ENCODE measurements at places on chromosomes 7 and 10.

GRCh38 chr7:155380976-155381851 lies 76.7 kb upstream of the EN2 start:
- DNase-seq = no peak

GRCh38 chr10:81200801-81201200 lies 663.1 kb downstream of the SH2D4B start:
- no peak for DNase-seq

GRCh38 chr7:70156057-70156456 lies 557.8 kb downstream of the AUTS2 start:
- no peak for DNase-seq

- no peak for DNase-seq
These were observed 30.9 kb downstream of the DNA2 start for GRCh38 chr10:68440898-68441297.

- no peak for DNase-seq
These were observed 36.0 kb upstream of the NPFFR1 start for GRCh38 chr10:70319824-70320223.

DNA sequence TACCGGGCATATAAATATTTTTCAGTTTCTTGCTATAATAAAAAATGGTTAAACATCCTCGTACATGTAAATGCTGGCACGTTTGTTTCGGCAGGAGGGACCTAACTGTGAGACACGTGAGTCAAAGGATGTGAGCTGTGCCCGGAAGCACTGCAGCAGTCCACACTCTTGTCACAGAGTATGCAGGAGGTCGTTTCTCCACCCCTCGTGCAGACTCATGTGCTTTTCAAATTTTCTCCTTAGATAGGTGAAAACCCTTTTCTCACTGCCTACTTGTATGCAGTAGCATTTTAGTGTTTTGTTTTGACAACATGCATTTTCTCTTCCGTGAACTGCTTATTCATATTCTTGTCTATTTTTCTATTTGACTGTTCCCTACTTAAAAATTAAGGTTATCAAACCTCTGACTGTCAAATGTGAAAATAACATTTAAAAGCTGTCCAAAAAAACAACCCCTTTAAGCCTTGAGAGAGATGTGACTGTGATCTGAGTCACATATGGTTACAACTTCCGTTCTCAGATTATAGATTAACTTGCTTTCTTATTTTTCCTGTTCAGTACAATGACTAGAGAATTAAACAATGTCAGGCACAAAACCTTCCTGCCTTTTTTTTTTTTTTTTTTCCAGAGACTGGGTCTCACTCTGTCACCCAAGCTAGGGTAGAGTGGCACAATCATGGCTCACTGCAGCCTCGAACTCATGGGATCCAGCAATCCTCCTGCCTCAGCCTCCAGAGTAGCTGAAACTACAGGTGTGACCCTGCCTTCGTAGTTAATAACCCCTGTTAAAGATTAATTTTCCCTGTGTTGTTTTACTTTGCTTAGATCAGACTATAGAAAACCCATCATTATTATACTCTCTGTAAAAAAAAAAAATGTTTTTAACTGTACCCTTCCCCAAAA lies 45.1 kb downstream of the DPY19L1 start:
- DNase-seq = no peak

DNA sequence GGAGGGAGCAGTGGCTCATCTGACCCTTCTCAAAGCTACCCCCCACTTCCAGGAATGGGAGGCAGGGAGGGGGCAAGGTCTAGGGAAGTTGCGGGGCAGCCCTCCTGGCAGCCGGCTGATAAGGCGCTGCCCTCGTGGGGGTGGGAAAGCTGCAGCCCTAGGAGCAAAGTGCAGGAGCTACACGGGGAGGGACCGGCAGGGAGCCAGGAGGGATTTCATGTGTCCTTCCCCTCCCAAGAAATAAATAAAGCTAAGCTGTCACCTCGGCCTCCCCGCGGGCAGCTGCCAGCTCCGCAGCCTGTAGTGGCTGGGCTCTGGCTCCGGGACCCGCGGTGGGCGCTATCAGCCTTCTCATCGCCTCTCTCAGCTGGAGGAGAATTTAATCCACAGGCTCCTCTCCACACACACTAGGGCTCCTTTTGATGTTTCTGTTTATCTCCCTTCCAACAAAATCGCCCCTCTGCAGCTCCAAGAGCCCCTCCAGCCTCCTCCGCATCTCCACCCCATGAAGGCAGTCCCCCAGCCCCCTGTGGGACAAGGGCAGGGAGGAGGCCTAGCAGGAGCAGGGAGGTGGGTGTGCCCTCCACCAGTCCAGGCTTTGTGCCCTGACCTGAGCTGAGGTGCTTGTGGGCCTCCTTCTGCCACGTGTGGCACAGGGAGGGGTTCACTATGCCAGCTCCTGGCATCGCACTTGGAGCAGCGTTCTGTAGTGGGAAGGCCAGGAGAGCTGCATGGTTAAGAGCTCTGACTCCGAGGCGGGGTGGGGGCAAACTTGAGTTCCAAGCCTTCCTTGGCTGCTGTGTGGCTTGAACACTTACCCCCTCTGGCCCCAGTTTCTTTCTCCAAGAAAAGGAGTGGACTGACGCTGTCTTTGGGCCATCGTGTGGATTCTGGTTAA lies 80.5 kb downstream of the C10orf105 start:
- no peak for DNase-seq

DNA sequence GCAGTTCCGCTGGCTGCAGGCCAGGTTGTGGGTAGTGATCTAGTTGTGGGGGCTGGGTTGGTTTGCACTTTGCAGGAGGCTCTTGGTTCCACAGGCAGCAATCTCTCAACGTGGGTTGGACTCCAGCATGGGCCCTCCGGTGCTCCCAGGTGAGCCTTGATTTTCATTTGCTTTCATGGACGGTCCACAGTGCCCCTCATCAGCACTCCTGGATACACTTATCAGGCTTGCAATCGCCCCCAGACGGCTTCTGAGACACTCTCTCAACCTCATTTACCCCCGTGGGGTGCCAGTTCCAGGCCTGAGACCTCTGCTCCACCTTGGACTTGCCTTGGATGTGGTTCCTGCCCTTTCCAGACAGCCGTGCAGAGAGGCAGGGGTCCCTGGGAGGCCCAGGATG lies 31.3 kb upstream of the ZNF273 start:
- no peak for DNase-seq

DNA sequence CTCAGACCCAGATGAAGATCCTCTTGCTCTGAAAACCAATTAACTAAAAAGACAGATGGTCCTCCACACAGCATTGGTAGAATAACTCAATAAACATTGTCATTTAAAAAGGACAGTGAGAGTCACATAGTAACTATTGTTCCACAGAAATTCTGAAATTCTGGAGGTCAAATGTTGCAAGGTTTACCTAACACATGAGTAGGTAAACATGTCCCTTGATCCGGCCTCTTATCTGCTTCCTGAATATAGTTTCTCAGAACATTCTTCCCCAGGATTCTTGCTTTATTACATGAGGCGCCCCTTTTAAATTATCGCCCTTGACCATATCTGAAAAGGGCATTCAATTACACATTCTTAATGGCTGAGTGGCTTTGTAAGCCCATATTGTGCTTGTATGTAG lies 270.7 kb downstream of the SEMA3D start:
- DNase-seq = no peak

DNA sequence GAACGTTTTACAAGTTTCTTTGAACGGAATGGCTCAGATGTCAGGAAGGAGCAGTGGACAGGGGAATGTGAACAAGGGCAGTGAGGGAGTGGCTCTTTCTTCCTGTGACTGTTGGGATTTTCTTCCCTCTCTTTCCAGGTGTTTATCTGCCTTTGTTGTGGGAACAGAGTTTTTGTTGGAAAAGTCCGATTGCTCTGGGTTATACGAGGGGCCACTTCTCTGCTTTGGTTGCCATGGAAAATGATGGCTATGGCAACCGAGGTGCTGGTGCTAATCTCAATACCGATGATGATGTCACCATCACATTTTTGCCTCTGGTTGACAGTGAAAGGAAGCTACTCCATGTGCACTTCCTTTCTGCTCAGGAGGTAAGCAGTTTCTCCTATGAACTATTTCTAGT lies 41.4 kb downstream of the ZRANB1 start:
- DNase-seq = no peak

GRCh38 chr7:24978843-24979469 lies 1.0 kb downstream of the OSBPL3 start:
- no peak for DNase-seq

GRCh38 chr7:30971840-30972563 lies 8.2 kb downstream of the GHRHR start:
- no peak for DNase-seq

- DNase-seq = peak; percentile 63
These were observed 116.1 kb downstream of the PARD3 start for GRCh38 chr10:34698979-34699378.

DNA sequence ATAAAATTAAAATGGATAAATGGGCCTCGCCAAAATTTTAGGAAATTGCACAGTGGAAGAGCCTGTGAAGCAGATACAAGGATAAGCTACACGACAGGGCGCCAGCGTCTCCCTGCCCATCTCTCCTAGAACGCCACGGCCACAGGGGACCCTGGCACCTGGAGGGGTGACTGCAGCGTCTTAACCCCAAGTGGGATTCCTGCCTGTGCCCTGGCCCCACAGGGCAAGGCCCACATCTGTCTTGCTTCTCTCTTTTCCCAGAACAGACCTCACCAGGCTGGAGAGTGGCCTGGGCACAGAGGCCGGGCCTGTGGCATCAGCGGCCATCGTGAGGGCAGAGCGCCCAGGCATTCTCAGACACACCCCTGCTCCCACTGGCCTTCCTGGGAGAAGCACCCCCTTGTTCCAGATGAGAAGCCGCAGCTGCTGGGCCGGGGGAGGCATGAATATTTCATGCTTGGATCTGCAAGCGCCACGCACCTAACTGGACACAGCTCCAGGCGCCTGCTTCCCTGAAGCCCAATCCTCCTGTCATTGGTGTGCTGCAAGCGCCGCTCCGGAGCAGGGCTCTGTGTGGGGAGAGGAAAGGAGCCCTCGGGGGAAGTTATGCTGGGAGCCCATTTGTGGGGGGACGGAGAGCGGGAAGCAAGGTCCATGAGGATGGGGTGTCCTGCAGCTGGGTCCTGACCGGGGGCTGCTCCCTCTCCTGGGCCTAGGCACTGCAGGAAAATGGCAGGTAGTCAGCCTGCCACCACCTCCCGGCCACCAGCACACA lies 153.5 kb downstream of the ELFN1 start:
- DNase-seq = no peak

DNA sequence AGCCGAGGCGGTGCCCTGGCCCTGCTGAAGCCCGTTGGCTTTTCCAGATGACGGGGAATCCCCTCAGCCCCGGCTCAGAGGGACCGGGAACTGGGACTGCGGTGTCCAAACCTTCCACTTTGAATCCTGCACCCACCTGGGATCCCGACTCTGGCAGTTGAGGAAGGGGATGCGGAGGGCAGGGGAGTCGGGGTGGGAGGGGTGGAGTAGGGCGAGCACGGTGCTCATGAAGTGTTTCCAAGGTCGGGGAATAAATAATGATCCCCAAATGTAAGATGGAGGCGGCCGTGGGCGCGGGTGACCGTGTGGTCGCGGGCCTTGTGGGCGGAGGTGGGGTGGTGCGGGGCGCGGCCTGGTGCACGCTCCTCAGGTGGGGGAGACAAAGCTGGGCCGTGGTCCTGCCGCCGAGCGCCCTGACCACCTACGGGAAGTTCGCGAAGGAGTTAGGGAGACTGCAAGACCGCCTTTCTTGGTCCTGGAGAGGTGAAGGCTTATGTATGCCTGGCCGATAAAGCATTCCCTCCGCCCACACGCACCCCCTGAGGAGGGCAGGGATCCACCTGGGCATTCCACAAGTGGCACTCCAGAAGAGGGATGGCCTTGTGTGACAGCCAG lies 1.4 kb downstream of the MTURN start:
- DNase-seq = no peak

- no peak for DNase-seq
These were observed 2.9 kb downstream of the MNX1 start for GRCh38 chr7:157007470-157008066.

DNA sequence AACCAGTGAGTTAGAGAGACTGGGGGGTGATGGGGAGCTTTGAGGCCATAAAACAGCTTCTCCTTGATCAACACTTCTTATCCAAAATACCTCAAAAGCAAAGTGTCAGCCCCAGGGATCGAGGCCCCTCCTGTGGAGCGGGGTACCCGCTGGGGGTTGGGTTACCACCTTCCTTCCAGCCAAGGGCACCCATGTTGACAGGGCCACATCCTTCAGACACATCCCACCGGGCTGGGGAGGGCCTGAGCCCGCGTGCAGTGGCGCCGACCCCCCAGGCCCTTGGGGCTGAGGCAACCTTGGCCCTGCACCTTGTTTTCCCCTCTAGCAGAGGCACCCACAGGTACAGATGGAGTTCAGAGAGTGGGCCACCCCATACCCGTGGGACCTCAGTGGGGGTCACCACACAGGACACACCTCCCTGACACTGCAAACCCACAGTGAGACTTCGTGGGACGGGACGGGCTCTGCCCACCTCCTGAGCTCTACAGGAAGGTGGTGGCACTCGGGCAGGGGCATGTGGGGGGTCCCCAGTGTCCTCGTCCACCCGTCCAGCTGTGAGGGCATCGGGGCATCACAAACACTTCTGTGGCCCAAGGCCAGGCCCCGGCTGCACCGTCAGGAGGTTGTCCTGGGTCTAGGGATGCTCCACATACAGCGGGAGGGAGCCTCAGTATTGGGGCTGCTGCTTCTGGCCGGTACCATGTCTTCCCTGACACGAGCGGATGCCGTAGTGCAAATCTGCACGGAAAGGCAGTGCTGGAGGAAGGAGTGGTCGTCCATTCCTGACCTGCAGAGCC lies 10.7 kb downstream of the DPYSL4 start:
- no peak for DNase-seq

GRCh38 chr10:104274762-104275721 lies 6.1 kb downstream of the GSTO2 start:
- peak; percentile 80 for DNase-seq

DNA sequence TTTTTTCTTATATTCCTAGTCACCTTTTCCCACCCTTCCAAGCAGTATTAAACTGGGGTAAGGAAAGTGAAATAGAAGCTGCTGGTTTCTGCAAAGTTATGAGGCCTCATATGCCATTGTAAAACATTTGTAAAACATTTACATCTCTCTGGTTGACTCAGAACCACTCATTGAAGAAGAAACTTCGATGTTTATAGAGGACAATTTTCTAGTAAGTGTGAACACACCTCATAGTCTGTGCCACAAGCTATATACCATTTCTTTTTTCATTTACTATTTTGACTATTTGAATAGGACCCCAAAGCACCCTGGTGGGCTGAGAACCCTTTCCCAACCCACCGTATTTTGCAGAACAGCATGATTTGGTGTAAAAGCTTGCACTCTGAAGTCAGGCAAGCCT lies 12.9 kb upstream of the ITGB1 start:
- no peak for DNase-seq

GRCh38 chr10:124693801-124694416 lies 50.3 kb downstream of the FAM53B start:
- DNase-seq = no peak

GRCh38 chr10:60086421-60086820 lies 180.1 kb upstream of the CCDC6 start:
- DNase-seq = no peak

GRCh38 chr7:20079080-20079479 lies 138.1 kb downstream of the MACC1 start:
- DNase-seq = no peak

- DNase-seq = no peak
These were observed 5.6 kb downstream of the PRSS2 start for GRCh38 chr7:142776206-142776844.

DNA sequence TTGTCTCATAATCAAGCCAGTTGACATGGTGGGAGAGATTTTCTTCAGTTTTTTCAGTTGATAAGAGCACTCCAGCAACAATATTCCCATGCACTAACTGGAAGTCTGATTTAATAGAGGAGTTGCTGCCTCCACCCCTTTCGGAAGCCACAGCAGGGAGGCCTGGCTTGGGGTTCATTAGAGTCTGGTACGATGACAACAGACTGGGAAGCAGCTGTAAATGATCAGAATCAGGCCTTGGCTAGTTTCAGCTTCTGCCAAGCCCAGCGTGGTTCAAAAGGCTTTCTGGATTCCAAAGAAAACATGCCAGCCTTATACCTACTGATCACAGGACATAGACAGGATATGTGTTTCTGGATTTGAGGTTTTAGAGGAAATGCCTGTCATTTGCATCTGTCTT lies 274.0 kb downstream of the CSTF2T start:
- no peak for DNase-seq
